GM23338 (cell line): ENCODE measurements at places on chromosomes 4 and X. TPM values are rescaled to one million over a fixed set of nuclear protein-coding genes. Genes with fewer than 3 reads are reported as not detected.

DNA sequence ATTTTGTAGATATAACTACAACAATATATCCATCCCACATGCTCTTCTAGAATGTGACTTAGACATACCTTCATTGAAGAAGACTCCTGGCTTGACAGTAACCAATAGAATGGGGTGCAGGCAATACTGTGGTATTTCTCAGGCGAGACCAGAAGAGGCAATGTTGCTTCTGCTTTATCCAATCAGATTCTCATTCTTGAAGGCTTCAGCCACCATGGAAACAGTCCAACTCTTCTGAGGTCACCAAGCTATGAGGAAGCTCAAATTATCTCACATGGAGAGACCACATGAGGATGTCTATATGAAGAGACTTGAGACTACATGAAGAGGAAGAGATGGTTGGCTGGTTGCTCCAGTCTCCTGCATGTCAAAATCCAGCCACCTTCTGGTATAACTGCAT is 469.9 kb downstream of the PCDH10 start:
- DNase-seq, result no peak

GRCh38 chr4:38141808-38142500 is 181.8 kb downstream of the PTTG2 start:
- no peak for DNase-seq

GRCh38 chrX:37781814-37782213 is 2.0 kb downstream of the CYBB start:
- no peak for DNase-seq

MAGEC3 gene
- not detected in 2 replicates for total RNA-seq

DNA sequence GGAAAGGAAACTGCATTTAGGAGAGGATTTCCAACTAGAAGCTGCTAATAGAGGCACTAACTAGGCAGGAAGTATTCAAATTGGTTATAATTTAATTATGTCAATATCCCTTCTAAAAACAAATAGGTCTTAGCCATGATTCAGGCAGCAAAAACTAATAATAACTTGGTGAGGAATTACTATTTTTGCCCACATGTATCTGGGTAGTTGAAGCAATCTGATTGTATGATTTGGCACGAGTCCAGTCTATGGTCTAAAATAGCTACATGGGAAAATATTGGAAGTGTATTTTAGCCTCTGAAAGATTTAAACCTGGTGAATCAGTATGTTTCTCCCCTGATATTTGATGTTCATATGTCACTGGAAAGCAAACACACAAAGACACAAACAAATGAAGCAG is 62.2 kb downstream of the MFAP3L start:
- no peak for DNase-seq

DNA sequence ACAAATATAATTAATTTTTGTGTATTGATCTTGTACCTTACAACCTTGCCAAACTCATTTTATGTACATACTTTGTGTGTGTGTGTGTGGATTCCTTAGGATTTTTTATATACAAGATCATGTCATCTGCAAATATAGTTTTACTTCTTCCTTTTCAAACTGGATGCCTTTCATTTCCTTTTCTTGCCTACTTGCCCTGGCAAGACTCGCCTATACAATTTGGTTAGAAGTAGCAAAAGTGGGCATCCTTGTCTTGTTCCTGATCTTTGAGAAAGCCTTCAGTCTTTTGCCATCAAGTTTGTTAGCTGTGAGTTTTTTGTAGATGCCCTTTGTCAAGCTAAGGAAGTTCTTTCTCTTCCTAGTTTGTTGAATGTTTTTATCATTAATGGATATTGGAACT is 30.5 kb downstream of the RUFY3 start:
- DNase-seq, result no peak

GLRA3 gene
- 0.03 TPM in 1 of 2 replicates, not detected in the other for total RNA-seq
